A673 (cell line): ENCODE measurements at places on chromosomes 6 and 20. TPM values are rescaled to one million over a fixed set of nuclear protein-coding genes. Genes with fewer than 3 reads are reported as not detected.

METTL24 gene
- total RNA-seq, result 6.4 and 9.0 TPM in 2 replicates

GRCh38 chr6:79081663-79082062, 3.6 kb upstream of the PHIP start:
- peak; percentile 20 for DNase-seq

DNA sequence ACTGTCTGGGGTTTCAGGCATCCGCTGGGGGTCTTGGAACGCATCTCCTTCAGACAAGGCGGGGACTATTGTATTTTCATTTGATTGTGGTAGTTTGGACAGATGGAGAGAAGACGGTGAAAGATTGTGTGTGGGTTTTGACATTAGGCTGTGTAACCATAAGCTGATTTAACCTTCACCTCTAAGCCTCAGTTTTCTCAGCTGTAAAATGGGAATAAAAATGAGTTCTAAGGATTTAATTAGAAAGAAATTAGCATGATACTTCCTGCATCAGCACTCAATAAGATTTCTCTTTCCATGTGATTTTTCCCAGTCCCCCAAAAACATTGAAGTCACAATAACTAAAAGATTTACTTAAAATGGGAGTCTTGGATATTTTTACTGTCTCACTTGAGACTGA, 78.1 kb downstream of the CBFA2T2 start:
- DNase-seq, result no peak

- no peak for DNase-seq
Measured at GRCh38 chr6:157519255-157520116, 138.5 kb downstream of the ZDHHC14 start.

DNA sequence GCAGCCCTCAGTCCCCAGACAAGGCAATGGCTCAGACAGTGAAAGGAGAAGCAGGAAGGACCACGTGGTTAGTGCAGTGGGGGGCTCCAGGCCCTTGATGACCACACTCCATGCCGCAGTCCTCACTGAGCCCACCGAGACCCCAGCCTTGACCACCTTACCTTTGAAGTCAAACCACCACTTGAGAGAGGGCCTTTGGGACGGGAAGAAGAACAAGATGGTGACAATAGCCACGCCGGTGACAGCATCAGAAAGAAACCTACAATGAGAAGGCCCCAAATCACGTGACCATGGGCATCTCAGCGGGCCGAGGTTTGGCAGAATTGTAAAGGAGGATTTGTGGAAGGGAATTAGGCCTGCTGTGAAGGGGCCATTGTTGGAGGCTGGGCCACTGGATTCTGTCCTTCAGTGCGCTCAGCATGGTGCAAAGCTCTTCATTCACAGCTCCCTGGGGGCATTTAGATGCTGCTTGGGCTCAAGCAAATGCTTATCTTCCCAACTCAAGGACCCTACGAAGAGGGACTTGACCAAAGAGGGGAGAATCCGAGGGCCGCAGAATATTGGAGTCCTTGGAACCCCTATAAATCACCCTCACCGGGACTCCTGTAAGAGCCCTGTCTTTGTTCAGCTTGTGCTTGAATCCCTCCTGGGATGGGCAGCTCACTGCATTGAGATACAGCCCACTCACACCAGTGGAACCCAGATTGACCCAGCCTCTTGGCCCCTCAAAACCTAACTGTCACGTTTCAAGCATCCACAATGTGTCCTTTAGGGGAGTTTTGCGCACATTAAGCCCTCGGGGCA, 33.2 kb upstream of the OCSTAMP start:
- DNase-seq, result peak; percentile 82

GRCh38 chr6:118708744-118709143, 57.4 kb upstream of the CEP85L start:
- no peak for DNase-seq
